ENCODE measurements at places on chromosomes 5 and 9.

DNA sequence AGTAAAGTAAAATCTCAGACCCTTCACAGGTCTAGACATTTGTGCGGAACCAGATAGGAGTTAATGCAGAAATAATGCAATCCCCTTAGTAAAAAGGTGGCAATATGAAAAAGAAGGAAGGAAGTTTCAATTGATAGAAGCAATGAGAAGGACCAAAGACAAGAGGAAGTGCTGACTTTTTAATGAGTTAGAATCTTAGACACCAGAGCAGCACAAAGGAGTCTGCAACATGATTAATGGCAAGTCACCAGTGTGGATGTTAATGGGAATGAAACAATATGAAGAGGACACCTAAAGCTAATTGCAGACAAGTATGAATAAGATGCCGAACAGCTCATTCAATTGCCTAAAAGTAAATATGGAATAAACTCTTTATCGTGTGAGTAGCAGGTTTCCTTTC lies 50.9 kb downstream of the MEGF9 start:
- no peak for DNase-seq

GRCh38 chr9:97640325-97640724 lies 6.7 kb downstream of the NCBP1 start:
- DNase-seq, result no peak

DNA sequence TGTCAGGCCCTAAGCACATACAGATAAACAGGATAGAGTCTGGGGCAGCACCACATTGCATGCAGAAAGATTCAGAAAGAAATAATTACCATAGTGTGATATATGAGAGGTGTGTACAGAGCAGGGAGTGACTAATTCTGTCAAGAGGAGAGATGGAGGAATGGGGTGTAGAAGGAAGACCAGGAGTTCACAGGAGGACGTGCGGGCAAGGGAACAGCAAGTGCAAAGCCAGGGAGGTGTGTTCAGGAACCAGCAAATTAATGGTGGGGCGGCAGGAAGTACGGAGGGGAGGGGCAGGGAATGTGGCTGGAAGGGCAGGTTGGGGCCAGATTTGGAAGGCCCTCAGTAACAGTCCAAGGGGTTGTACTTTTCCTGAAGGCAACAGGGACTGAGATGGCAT lies 17.4 kb downstream of the EGR1 start:
- no peak for DNase-seq

DNA sequence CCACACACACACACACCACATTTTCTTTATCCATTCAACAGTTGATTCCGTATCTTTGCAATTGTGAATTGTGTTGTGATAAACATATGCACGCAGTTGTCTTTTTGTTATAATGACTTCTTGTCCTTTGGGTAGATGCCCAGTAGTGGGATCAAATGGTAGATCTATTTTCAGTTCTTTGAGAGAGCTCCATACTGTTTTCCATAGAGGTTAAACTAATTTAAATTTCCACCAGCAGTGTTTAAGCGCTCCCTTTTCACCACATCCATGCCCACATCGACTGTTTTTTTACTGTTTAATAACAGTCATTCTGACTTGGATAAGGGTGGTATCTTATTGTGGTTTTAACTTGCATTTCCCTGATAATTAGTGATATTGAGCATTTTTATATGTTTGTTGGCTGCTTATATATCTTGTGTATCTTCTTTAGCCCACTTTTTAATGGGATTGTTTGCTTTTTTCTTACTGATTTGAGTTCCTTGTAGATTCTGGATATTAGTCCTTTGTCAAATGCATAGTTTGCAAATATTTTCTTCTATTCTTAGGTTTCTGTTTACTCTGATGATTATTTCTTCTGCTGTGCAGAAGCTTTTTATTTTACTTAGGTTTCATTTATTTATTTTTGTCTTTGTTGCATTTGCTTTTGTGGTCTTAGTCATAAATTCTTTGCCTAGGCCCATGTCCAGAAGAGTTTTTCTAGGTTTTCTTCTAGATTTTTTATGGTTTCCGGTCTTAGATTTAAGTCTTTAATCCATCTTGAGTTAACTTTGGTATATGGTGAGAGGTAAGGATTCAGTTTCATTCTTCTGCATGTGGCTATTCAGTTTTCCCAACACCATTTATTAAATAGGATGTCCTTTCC lies 82.4 kb downstream of the SH3RF2 start:
- no peak for DNase-seq

DNA sequence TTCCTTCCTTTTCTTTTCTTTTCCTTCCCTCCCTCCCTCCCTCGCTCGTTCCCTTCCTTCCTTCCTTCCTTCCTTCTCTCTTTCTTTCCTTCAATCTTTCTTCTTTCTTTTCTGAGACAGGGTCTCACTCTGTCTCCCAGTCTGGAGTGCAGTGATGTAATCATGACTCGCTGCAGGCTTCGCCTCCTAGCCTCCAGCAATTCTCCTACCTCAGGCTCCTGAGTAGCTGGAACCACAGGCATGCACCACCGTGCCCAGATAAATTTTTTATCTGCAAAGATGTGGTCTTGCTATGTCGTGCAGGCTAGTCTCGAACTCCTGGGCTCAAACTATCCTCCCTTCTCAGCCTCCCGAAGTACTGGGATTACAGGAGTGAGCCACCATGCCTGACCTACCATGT lies 81.4 kb downstream of the SPATA31C2 start:
- DNase-seq, result no peak

Data from cortex of kidney (tissue), 1 donor.